Adipocyte (in vitro differentiated cells): ENCODE measurements at places on chromosomes 1 and 21.

DNA sequence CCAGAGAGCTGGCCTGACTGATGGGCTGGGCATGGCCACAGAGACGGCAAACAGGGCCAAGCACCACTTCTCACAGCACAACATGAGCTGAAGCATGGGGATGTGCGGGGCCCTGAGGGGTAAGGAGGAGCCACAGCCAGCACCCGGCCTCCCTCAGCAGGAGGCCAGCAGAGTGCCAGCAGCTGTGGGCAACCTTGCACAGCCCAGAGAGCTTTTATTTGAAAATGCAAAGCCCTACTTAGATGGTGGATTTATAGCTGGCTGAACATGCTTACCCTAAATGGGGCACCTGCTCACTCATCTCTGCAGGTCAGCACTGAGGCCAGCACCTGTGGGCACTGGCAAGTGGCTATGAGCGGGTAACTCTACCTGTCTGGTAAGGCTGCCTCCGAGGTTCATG is 44.1 kb downstream of the SLC66A1 start:
- DNase-seq = no peak

GRCh38 chr21:17045214-17045853 is 467.5 kb upstream of the CXADR start:
- DNase-seq = peak; percentile 63

DNA sequence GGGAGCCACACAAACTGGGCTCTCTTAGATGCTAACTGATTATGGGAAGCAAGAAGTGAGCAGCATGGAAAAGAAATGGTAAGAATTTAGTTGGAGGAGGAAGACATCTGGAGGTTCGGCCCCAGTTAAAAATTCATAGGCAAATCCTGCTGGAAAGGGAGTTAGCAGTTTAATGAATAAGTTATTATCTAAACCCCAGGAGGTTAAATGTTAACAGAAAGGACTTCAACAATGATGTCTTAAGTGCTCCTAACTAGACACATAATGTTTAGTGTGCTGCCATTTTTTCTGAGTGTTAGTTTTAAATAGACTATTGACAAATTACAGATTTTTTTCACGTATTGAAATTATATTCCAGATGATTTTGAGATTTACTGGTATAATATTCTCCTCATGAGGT is 1265.3 kb upstream of the ADGRL2 start:
- DNase-seq = no peak

GRCh38 chr1:239735111-239735510 is 348.7 kb downstream of the CHRM3 start:
- DNase-seq = no peak

- no peak for DNase-seq
Measured at GRCh38 chr1:66437136-66437401, 96.9 kb upstream of the SGIP1 start.

- DNase-seq = no peak
Measured at GRCh38 chr1:164660412-164660772, 101.4 kb downstream of the PBX1 start.

DNA sequence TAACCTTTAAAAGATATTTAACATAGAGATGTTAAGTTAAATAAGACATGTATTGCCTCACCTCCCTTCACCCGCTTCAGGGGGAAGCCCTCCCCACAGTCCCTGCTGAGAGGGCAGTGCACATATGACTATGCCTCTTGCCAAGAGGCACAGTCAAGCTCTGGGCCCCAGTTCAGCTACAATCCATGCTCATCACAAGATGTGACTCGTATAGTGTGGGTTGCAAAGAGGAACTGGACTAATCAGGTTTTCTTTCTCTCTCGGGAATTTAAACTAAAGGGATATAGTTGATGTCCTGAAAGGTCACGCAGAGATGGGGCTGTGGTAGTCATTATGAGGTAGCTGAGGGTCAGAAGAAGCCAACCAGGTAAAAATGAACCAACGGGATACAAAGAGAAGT is 35.6 kb downstream of the LYST start:
- DNase-seq = peak; percentile 27

DNA sequence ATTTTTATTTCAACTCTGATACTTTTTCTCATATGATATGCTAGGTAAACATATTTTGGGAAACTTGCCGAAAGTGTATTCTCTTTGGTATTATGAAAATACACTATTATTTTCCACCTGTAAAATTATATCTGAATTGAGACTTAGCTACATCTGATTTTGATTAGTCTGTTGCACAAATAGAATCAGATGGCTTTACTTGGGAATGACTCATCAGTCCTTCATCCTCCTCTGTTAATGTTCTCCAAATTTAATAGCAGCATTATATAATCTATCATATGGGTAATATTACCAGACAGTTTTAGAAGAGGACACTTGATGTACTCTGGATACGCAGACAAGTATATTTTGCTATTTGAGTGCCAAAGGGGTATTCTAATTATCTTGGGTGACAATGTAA is 245.3 kb downstream of the CTH start:
- peak; percentile 48 for DNase-seq

GRCh38 chr1:72636631-72637030 is 354.3 kb upstream of the NEGR1 start:
- no peak for DNase-seq

DNA sequence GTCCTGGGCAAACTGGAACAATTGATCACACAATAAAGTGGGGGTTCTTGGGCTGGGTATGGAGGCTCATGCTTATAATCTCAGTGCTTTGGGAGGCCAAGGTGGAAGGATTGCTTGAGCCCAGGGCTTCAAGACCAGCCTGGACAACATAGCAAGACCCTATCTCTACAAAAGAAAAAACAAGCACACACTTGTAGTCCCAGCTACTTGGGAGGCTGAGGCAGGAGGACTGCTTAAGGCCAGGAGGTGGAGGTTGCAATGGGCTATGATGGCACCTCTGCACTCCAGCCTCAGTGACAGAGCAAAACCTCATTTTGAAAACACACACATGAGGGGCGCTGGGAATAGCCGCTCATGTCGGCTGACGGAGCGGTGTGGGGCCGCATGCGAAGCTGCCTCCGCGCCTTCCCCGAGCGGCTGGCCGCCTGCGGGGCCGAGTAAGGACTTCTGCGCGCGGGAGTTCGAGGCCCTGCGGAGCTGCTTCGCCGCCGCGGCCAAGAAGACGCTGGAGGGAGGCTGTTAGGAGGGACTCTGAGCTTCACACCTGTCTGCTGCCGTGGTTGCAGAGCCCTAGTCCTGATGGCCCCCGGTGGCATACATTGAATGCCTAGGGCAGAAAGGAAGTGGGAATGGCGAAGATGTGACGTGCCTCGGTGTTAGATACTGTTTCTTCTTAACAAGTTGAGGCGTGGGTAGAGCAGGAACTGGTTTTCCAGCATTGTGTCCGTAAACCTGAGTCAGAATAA is 59.5 kb downstream of the ACBD3 start:
- DNase-seq = no peak

GRCh38 chr1:181089017-181089675 is 646 bp downstream of the IER5 start:
- DNase-seq = peak; percentile 61

- no peak for DNase-seq
Measured at GRCh38 chr1:201444792-201445191, 23.3 kb upstream of the TNNI1 start.

DNA sequence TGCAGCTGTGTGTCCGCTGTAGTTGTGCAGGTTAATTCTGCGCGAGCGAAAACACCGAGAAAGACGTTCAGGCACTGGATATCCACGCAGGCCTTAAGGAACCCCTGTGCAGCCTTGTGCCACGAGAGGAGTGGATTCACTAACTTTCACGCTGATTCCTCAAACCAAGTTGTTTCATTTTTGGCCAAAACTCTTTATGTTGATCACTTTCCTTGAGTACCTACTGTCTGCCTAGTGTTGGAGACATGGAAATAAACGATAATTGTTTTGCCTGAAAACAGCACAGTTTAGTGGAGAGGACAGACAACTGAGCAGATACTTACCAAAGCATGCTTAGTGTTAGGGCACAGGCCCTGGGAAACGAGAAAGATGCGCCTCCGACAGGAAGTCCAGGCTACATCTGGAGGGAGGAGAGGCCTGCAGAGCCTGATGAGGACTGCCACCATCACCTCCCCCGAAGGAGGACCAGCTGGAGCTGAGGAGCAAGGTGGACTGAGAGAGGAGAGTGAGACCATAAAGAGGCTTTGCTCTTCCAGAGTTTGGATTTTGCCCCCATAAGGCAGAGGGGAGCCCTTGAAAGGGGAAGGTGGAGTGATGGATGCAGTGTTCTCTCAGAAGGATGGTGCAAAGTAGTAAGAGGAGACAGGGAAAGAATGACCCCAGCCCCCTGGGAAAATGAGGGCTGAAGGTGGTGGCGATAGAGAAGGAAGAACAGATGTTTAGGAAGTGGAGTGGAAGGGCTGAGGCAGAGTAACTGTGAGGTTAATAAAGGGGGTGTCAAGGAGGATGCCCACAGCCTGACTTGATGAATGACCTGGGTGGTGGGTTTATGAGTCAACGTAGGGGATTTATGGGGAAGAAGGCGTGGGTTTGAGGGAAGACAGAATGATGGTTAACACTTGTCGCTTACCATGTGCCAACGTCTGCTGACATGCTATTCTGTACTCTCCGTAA is 956 bp upstream of the SCAF4 start:
- no peak for DNase-seq

DNA sequence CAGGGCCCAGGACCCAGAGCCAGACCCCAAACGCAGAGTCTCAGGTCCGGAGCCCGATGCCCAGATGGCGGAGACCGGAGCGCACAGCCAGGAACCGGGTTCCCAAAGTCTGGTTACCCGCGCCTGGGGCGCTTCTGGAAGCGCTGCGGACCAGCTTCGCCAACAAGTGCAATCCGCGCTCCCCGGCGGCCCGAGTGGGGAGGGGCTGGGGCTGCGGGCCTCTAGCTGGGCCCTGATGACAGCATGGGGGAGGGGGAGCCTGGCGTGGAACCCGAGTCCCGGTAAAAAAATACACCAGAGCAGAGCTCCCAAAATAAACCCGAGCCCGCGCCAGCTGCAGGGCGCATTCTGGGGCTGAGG is 494 bp downstream of the NT5C1A start:
- peak; percentile 37 for DNase-seq

DNA sequence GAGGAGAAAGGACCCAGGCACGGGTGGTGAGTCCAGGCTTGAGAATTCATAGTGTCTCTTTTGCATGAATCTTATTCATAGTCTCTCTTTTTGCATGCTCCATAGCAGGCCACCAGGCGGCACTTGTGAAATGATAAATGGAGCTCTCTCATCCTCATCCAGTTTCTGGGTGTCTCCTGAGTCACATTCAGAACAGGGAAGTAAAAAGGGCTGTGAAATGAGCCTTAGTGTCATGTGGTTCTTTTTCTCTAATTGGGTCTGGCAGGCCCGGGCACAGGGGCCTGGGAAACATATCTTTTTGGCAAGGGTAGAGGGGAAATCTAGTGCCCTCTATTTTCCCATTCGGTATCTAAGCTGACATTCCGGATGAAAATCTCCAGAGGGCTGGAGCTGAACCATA is 19.1 kb upstream of the NCF2 start:
- peak; percentile 87 for DNase-seq
